ENCODE measurements at places on chromosomes 13 and 19.

DNA sequence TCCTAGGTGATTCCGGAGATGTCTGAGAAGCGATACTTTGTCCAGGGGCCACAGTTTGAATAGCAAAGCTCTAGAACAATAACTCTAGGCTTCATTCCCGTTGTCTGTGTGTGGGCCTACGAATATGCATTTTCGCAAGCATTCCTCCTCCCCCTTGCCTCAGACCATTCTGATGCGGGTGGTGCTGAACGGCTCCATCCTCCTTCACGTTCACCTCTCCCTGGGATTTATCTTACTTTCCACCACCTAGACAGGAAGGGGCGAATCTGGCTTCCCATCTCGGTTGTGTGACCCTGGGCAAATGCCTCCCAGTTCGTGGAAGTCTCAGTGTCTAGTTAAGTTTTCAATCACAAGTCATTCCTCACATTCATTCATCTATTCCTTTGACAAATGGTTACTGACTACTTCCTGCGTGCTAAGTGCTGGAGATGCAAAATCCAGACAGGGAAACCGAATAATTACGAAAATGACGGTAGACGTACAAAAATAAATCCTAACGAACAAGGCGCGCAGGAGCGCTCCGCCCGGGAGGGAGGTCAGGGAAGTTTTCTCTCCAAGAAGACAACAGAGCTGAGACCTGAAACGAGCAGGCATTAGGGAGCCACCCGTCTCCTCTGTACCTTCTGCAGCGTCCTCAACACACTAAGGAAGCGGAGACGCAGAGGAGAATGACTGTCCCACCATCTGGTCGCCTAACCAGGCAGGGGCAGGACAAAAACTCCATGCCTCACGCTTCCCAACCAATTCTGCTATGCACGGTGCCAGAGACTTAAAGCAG lies 1.3 kb upstream of the CNOT3 start:
- DNase-seq, result no peak

GRCh38 chr13:110000534-110001345 lies 214.4 kb upstream of the IRS2 start:
- DNase-seq, result no peak

GRCh38 chr13:101473458-101473857 lies 21.0 kb downstream of the ITGBL1 start:
- DNase-seq, result no peak

- DNase-seq, result no peak
Observed at GRCh38 chr19:28103921-28104320, 1109.0 kb downstream of the UQCRFS1 start.

GRCh38 chr13:100637796-100638195 lies 36.8 kb downstream of the TMTC4 start:
- DNase-seq, result no peak

Data from skin of body (tissue), 3 donors.